Activated CD4-positive, alpha-beta T cell treated with anti-CD3 and anti-CD28 coated beads for 36 hours (primary cell): ENCODE measurements at places on chromosomes 1 and 21. TPM values are rescaled to one million over a fixed set of nuclear protein-coding genes. Genes with fewer than 3 reads are reported as not detected.

Gene AVPR1B
- not detected for total RNA-seq

Gene USP48
- total RNA-seq, result 66.9 TPM

Gene SFPQ
- total RNA-seq, result 350 TPM

- no peaks in the 10 kb centered on the region for H3K4me1 ChIP-seq
- peaks cover 10% of the 10 kb centered on the region for H3K27me3 ChIP-seq
- H3K4me3 ChIP-seq, result no peak overlapping the region
- H3K36me3 ChIP-seq, result no peaks in the 10 kb centered on the region
These were observed 388.2 kb downstream of the PTPRU start for GRCh38 chr1:29624320-29625083.

DNA sequence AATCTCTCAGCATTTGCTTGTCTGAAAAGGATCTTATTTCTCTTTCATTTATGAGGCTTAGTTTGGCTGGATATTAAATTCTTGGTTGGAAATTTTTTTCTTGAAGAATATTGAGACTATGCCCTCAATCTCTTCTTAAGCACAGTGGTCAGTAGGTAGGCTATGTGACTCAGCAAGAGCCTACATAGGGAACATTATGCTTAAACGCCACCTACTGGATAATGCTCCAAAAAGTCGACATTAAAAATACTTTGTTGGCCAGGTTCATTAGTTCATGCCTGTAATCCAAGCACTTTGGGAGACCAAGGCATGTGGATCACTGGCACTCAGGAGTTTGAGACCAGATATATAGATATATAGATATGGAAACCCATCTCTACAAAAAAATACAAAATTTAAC lies 678.0 kb upstream of the USP24 start:
- no peak for DNase-seq
- H3K27ac ChIP-seq, result no peak overlapping the region
- H3K4me3 ChIP-seq, result no peak overlapping the region
- H3K27me3 ChIP-seq, result peaks cover 2% of the 10 kb centered on the region

GRCh38 chr1:38962560-38962959 lies 20.9 kb upstream of the RHBDL2 start:
- no peaks in the 10 kb centered on the region for H3K27me3 ChIP-seq
- no peak overlapping the region for H3K27ac ChIP-seq
- H3K4me3 ChIP-seq, result no peak overlapping the region
- DNase-seq, result no peak

GRCh38 chr1:2971609-2972008 lies 49.7 kb upstream of the ACTRT2 start:
- no peak overlapping the region for H3K27ac ChIP-seq
- no peak overlapping the region for H3K4me3 ChIP-seq
- H3K4me1 ChIP-seq, result no peaks in the 10 kb centered on the region
- no peak for DNase-seq
